Stimulated activated CD4-positive, alpha-beta T cell treated with anti-CD3 and anti-CD28 coated beads, TNF-alpha, amount 100 ng/mL, for 24 hours (primary cell): ENCODE measurements at places on chromosomes 12 and 14.
A peak's percentile ranks its signal among the peaks of the same experiment; 100 is the strongest.

DNA sequence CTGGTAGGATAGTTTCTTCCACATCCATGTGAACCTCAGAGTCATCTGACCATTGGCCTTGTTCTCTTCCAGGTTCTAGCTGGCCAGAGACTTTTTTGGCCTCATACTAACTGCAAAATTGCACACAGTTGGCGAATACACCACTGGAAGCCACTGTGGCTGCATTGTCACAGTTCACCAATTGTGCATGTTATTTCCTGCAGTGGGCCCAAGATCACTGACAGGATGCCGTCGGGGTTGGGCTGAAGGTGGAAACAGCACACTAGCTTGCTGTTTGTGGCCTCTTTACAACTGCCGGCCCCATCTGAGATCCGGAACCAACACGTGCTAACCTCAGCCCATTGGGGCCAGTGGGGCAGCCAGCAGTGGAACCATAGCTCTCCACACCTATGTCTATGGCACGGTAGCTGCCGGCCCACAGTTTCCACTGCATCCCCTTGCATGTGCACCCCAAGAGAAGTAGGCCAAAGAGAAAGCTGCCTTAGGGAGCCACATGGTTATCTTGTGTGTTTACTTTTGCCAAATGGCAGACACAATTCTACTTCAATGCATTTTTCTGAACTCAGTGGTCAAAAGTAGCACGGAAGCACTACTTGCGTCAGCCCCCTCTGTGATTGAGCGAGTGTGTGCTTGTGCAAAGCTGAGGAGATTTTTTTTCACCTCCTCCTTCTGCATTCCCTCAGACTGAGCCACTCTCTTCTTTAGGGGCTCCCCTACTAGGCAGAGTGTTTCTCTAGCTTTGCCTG lies 464.0 kb downstream of the RAD51B start:
- peak; percentile 38 for DNase-seq

GRCh38 chr14:62654641-62655040 lies 390.6 kb downstream of the KCNH5 start:
- DNase-seq, result no peak

GRCh38 chr12:80140005-80140404 lies 40.7 kb downstream of the OTOGL start:
- no peak for DNase-seq

GRCh38 chr14:62691647-62692489 lies 353.4 kb downstream of the KCNH5 start:
- no peak for DNase-seq

GRCh38 chr12:47307680-47308399 lies 228.1 kb upstream of the AMIGO2 start:
- no peak for DNase-seq

DNA sequence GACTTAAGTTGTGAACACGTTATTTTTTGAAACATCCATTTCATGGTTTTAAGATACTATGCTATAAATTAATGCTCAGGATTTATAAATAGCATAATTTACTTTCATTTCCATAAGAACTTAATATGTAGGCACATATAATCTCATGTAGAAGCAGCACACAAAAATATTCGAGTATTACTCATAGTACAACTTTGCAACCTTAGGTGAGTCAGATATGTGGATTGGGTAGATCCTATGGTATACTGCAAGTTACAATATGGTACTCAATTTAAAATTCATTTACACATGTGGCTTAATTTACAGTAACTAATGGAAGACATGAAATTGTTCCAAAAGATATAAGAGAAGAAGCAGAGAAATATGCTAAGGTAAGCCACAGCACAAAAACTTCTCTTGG lies 26.0 kb downstream of the PSMA3 start:
- no peak for DNase-seq
